ENCODE measurements at places on chromosomes 6 and 20.

GRCh38 chr20:50127587-50128519 is 14.9 kb upstream of the UBE2V1 start:
- DNase-seq, result no peak

- DNase-seq, result peak; percentile 37
Measured at GRCh38 chr20:29873946-29874345, 1383.5 kb upstream of the DEFB115 start.

DNA sequence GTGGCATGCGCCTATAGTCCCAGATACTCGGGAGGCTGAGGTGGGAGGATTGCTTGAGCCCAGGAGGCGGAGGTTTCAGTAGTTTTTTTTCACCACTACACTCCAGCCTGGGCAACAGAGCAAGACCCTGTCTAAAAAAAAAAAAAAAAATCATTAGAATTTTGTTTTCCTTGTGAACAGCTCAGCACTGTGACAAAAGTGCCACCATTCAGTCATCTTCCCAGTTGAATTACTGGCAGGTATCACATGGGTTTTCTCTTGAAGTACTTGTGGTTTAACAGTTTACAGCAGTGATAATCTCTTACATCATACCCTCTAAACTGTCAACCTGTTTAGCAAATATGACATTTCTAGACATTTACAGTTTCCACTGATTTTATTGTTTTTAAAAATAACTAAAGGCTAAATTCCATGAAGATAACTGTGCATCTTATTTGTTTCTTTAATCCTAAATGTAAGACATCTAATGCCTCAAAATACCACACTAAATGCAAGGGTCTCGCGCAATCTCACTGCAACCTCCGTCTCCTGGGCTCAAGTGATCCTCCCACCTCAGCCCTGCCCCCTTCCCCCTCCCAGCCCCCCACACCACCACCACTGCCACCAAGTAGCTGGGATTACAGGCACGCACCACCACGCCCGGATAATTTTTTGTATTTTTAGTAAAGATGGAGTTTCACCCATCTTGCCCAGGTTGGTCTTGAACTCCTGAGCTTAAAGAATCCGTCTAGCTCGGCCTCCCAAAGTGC is 7.0 kb downstream of the TRPC4AP start:
- DNase-seq, result no peak

DNA sequence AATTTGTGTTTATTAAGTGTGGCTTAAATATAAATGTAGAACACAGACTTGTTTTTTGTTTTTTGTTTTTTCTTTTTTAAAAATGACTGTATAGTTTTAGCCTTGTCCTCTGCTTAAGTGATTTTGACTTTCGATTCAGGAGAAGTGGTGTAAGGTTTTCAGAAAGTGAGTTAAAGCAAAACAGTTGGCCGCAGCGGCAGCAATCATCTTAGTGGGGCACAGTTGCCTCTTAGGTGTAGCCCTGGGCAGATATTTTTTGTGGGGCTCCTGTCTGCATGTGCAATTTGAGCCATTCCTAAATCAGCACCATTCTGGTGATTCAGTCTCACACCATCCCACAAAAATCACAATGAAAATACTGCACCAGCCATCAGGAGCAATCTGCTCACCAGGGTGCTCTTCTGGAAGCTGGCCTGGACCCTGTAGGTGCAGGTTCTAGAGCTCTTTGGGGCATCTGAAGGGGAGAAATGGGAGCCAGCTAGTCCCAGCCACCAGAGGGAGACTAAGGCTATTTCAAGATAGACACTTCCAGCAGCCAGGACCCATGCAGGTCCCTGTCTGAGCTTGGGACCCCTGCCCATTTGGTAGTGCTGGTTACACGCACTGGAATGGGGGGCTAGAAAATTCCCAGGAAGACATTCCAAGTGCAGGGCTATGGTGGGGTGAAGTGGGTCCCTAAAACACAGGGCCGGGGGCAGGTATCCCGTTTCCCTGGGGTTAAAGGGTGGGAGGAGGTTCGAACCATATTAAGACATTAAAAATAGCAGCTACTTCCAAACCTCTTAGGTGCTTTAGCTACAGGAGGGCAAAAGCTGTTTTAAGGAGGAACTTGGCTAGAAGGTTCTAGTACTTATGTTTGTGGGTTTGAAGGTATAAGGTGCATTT is 156.6 kb downstream of the NFATC2 start:
- DNase-seq, result no peak

DNA sequence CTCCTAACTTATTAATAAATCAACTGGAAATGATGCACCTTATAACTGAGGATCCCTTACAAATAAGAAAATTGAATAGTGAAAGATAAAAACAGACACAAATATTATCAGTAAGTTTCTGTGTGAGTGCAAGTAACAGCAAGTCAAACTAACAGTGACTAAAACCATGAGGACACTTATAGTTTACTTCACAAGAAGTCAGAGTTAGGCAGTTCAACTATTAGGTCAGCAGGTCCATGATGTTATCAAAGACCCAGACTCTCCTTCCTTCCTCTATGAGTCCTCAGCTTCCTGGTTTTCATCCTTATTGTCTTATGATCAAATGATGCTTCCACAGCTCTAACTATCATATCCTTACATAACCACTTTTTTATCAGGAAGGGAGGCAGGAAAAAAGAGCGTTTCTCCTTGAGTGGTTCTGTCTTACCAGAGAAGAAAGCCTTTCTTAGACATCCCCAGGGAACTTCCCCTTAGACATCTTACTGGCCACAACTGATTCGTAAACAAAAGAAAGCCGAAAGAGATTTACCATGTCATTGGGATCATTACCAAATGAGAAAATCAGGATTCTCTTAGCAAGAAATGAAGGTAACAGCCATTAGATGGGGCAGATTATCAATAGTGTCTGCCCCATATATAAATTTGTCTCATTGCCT is 114.3 kb upstream of the LRFN2 start:
- DNase-seq, result no peak

DNA sequence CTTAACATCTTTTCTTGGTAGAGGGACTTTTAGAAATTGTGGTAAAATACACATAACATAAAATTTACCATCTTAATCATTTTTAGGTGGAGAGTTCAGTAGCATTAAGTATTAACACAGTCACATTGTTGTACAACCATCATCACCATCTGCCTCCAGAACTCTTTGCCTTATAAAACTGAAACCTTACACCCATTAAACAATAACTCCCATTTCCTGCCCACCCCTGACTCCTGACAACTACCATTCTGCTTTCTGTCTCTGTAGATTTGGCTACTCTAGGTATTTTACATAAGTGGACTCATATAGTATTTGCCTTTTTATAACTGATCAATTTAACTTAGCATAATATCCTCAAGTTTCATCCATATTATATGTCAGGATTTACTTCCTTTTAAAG is 88.7 kb downstream of the ZHX3 start:
- DNase-seq, result no peak

DNA sequence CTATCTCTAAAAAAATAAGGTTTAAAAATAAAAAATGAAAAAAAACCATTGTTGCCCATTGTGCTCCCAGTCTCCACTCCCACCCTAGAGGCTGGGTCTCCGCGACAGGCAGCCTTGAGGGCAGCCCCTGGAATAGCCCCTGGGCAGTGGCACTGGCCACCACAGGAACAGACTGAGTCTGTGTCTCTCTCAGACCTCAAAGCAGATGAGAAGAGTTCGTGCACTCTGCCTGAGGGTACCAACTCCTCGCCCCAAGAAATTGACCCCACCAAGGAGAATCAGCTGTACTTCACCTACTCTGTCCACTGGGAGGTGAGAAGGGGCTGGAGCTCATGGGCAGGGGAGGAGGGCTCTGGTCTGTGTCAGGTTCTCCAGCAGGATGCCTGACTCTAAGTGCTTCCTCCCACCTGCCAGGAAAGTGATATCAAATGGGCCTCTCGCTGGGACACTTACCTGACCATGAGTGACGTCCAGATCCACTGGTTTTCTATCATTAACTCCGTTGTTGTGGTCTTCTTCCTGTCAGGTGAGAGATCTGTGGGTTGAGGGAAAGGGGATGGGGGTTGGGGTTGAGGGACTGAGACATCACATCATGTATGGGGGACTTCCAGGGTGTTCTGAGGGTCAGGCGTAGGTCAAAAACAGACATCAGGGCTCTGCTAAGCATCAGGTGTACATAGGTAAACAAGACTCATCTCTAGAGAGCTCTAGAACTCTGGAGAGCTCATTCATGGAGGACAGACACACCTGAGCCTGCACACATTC is 35.6 kb downstream of the TM9SF4 start:
- no peak for DNase-seq

GRCh38 chr6:21648475-21649050 is 55.0 kb downstream of the SOX4 start:
- DNase-seq, result no peak

- no peak for DNase-seq
Measured at GRCh38 chr6:9761220-9761619, 653.7 kb downstream of the TFAP2A start.

All from activated CD4-positive, alpha-beta T cell treated with anti-CD3 and anti-CD28 coated beads, Interleukin-2, amount 50 U/mL, for 48 hours (primary cell).